CD8-positive, alpha-beta memory T cell (primary cell): ENCODE measurements at places on chromosomes 3 and 15. TPM values are rescaled to one million over a fixed set of nuclear protein-coding genes. Genes with fewer than 3 reads are reported as not detected.

- H3K27ac ChIP-seq: no peak overlapping the region
- H3K27me3 ChIP-seq: no peaks in the 10 kb centered on the region
- no peaks in the 10 kb centered on the region for H3K36me3 ChIP-seq
- H3K4me3 ChIP-seq: no peak overlapping the region
- DNase-seq: no peak
- no peaks in the 10 kb centered on the region for H3K4me1 ChIP-seq
Observed at GRCh38 chr3:12413721-12414255, 70.5 kb upstream of the TSEN2 start.

DNA sequence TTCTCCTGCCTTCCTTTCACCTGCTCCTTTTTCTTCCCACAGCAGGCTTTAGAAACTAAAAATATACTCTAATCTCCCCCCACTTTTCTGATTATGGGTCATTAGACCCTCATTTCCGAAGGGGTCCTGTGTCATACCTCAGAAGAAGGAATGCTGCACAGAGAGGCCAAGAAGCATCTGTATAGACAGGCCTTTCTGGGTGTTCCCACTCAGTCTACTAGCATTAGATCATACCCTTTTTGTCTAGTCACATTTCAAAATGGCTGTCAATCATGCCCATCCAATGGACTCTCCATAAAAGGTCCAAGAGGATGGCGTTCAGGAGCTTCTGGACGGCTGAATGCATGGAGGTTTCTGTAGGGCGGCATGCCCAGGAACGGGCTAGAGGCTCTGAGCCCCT lies 192.2 kb downstream of the SUCLG2 start:
- no peaks in the 10 kb centered on the region for H3K27me3 ChIP-seq
- no peak overlapping the region for H3K27ac ChIP-seq
- no peaks in the 10 kb centered on the region for H3K36me3 ChIP-seq
- H3K4me3 ChIP-seq: no peak overlapping the region

GRCh38 chr15:51841406-51842040 lies 12.1 kb downstream of the TMOD3 start:
- H3K27me3 ChIP-seq: no peaks in the 10 kb centered on the region
- H3K36me3 ChIP-seq: no peaks in the 10 kb centered on the region
- H3K4me3 ChIP-seq: no peak overlapping the region

GRCh38 chr3:27696906-27697305 lies 25.2 kb downstream of the EOMES start:
- no peaks in the 10 kb centered on the region for H3K36me3 ChIP-seq
- DNase-seq: no peak
- no peaks in the 10 kb centered on the region for H3K4me1 ChIP-seq
- H3K27me3 ChIP-seq: no peaks in the 10 kb centered on the region
- H3K4me3 ChIP-seq: no peak overlapping the region
- no peak overlapping the region for H3K27ac ChIP-seq

- no peak overlapping the region for H3K27ac ChIP-seq
- no peaks in the 10 kb centered on the region for H3K27me3 ChIP-seq
- no peaks in the 10 kb centered on the region for H3K36me3 ChIP-seq
- H3K4me1 ChIP-seq: no peaks in the 10 kb centered on the region
Observed at GRCh38 chr3:104564045-104564643, 802.6 kb upstream of the ALCAM start.

GRCh38 chr15:67479781-67480505 lies 41.0 kb upstream of the C15orf61 start:
- DNase-seq: no peak
- H3K4me3 ChIP-seq: no peak overlapping the region
- H3K4me1 ChIP-seq: no peaks in the 10 kb centered on the region

GRCh38 chr3:161423911-161424522 lies 52.7 kb upstream of the SPTSSB start:
- no peaks in the 10 kb centered on the region for H3K27me3 ChIP-seq
- no peaks in the 10 kb centered on the region for H3K4me1 ChIP-seq
- DNase-seq: no peak
- H3K27ac ChIP-seq: no peak overlapping the region

GRCh38 chr3:58585005-58585786 lies 8.0 kb upstream of the FAM107A start:
- H3K27me3 ChIP-seq: peaks cover 18% of the 10 kb centered on the region
- H3K4me1 ChIP-seq: no peaks in the 10 kb centered on the region
- H3K36me3 ChIP-seq: no peaks in the 10 kb centered on the region
- peak; percentile 54 for DNase-seq
- peak overlapping the region; percentile 74 for H3K4me3 ChIP-seq

The OXSM gene
- total RNA-seq: 12.1 TPM

The IGSF11 gene
- 0.27 TPM for total RNA-seq

The EPHA6 gene
- total RNA-seq: not detected

The SNURF gene
- total RNA-seq: 5.3 TPM

The DNAH1 gene
- total RNA-seq: 7.0 TPM

The MITF gene
- 0.38 TPM for total RNA-seq

The SMC4 gene
- 120 TPM for total RNA-seq

The CLSTN2 gene
- total RNA-seq: not detected

The IQCH gene
- total RNA-seq: 1.3 TPM
